Activated T-helper 1 cell treated with anti-CD3 and anti-CD28 coated beads, Interleukin-12 subunit alpha, Interleukin-12 subunit beta, Interleukin-2, Interleukin-4 antibody, amounts not matched to agents 30 ng/mL and 10 ng/mL and 1 ng/mL, durations not matched to agents 14 hours and 24 hours and 36 hours (primary cell): ENCODE measurements at places on chromosomes 3 and 15. TPM values are rescaled to one million over a fixed set of nuclear protein-coding genes. Genes with fewer than 3 reads are reported as not detected.

RPL29 gene
- 1,590 and 1,596 TPM in 2 replicates for total RNA-seq

AVEN gene
- 16.3 and 16.8 TPM in 2 replicates for total RNA-seq

C3orf70 gene
- total RNA-seq = 0.10 TPM in 2 replicates

ZBTB11 gene
- 29.0 and 31.9 TPM in 2 replicates for total RNA-seq

P2RY13 gene
- total RNA-seq = not detected in 2 replicates

GRCh38 chr15:39075311-39075710 is 505.6 kb upstream of the THBS1 start:
- DNase-seq = no peak

DNA sequence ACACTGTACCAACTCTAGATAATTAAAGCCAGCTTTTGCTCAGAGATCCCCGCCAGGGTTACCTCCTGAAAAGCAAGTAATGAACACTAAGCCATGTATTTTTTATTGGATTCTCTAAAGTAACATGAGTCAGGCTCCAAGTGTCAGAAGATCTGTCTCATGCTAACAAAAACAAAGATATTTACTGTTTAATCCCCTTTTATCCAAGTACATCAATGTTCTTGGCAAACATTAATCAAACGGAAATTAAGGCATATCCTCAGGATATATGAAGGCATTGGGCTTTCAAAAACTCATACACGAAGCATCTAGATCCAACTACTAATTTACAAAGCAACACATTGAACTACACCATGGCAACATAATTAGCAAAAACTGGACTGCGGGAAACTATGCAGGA is 37.2 kb downstream of the MYO5A start:
- no peak for DNase-seq

GRCh38 chr3:57646723-57647122 is 46.2 kb downstream of the DENND6A start:
- no peak for DNase-seq

- no peak for DNase-seq
Measured at GRCh38 chr3:141116721-141117120, 65.6 kb downstream of the SPSB4 start.

DNA sequence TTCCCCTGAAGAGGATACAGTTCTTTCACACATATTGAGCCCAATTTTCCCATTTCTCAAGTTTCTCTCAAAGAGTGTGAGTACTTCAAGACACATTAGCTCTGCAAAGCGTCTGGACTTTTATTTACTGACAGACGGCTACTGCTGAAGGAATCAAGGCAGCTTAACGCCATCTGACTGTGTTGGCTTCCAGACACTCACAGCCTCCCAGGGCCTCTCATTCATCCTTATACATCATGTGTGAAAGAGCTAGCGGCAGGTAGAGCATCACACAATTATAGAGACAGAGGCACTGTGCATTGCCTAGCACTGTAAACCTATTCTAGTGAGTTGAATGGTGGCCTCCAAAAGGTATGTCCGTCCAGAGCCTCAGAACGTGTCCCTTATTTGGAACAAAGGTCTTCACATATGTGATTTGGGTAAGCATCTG is 284.1 kb upstream of the STT3B start:
- no peak for DNase-seq

DNA sequence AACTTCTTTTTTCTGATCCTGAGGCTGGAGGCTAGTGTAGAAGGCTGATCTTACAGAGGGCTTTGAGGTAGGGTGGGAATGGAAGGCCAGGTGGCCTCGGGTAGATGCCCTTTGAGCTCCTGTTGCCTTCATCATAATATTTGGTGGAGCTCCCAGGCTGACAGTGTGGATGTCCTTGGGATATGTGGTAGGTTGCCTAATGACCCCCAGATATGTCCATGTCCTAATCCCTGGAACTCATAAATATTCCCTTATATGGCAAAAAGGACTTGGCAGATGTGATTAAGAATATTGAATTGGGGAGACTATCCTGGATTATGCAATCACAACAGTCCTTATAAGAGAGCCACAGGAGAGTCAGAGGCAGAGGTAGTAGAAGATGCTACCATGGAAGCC is 5.5 kb downstream of the ADAMTSL3 start:
- DNase-seq = no peak

DNA sequence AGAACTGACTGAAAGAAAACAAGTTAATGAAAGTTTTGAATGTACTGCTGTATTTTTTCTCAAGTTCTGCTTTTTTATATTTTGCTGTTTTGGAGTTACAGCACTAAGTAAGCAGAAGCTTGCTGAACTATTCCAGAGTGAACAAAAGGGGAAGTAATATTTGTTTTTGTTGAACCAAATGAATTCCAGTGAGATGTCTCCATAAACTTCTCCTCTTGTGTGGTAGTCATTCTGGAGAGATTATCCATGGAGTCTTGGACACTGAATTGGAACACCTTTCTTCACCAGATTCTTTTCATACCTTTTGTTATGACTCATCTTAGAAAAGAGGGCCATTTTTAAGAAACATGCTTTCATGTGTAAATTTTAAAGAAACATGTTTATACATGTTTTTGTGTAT is 8.8 kb downstream of the ANKUB1 start:
- no peak for DNase-seq

- DNase-seq = no peak
Measured at GRCh38 chr3:69934398-69934797, 65.1 kb upstream of the SAMMSON start.

GRCh38 chr3:12005951-12006625 is 1.9 kb downstream of the SYN2 start:
- no peak for DNase-seq

DNA sequence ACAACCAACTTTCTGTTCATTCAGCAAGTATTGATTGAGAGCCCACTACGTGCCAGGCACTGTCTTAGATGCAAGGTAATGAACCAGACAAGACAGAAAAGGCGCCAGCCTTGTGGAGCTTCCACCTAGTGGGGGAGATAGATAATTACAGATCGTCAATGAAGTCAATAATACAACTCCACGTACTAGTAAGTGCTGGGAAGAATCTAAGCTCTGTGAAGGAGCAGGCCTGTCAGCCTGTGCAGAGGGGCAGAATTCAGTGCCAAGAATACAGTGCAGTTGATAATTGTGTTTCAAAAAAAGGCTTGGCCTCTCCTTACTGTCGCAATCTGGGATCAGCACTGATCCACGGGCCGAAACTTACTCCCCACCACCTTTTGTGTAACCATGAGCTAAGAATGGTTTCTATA is 186.3 kb downstream of the FEZF2 start:
- DNase-seq = no peak

- no peak for DNase-seq
Measured at GRCh38 chr3:10234526-10235230, 13.6 kb upstream of the TATDN2 start.

DNA sequence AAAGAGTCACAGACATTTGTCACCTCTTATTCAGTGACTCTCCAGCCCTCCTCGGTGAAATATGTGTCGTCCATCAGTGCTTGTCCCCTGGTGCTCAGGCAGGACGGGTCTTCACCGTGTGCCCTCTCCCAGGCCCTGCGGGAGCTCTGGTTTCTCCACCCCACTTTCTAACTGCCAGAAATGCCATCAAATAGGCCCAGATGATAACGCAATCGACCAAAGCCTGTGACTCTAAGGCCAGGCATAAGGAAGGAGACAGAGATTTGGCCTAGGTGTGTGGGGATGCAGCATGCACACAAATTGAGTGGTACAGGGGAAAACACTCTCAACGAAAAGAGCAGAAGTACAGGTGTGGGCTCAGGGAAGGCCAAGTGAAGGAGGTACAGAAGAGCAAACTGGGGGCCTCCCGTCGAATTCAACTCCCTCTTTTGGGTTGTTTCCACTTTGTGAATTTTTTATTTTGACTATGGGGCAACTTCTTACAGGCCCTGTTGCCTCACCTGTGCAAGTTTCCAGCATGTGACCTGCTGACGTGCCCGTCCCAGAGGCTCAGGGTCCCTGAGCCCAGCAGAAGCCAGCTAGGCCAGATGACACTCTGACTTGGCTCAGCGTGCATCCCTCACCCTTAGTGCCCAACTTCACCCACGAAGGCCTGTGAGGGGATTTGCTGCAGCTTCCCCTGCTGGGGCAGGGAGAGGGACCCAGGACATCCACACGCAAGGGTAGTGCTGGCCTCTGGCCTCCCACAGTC is 4.7 kb downstream of the NUP210 start:
- DNase-seq = no peak

DNA sequence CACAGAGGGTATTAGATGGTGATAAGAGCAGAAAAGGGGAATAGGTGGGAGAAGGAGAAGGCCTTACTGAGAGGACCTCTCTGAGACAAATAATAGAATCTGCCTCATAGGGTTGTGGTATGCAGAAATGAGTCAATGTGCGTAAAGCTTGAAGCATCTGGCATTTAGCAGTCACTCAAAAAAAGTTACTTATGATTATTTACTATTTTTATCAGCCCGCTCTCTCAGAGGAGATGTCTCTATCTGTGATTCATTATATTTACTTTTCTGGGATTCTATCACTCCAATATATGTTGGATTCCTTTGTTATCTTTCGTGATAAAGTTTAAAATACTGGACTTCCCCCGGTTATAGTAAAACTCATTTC is 4.6 kb upstream of the TM4SF1 start:
- DNase-seq = no peak

- no peak for DNase-seq
Measured at GRCh38 chr3:157077565-157077991, 82.4 kb downstream of the CCNL1 start.

- no peak for DNase-seq
Measured at GRCh38 chr15:68679961-68680371, 101.2 kb downstream of the CORO2B start.

- DNase-seq = no peak
Measured at GRCh38 chr15:42405863-42406482, 46.7 kb downstream of the CAPN3 start.

DNA sequence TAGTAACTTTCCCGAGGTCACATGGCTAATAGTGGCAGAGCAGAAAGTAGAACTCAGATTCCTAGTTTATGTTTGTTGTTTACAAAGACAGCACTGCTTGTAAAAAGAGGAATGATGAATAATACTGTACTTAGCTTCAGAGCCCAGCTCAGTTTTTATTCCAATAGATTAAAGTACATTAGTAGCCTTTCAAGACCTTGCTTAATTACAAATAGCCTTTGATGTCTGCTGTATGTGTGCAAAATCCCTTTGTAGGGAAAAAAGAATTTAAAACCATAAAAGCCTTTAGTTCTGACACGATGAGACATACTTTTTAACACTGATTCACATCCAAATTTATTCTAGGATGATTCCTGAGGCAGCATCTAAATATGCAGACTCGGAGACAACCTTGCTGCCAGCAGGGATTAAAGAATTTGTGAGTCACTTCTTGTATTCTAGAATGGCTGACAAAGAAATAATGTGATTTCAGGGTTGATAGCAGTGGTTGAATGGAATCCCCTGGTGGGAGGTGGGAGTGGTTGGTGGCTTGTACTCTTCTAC is 324.2 kb upstream of the TGFBR2 start:
- DNase-seq = no peak

DNA sequence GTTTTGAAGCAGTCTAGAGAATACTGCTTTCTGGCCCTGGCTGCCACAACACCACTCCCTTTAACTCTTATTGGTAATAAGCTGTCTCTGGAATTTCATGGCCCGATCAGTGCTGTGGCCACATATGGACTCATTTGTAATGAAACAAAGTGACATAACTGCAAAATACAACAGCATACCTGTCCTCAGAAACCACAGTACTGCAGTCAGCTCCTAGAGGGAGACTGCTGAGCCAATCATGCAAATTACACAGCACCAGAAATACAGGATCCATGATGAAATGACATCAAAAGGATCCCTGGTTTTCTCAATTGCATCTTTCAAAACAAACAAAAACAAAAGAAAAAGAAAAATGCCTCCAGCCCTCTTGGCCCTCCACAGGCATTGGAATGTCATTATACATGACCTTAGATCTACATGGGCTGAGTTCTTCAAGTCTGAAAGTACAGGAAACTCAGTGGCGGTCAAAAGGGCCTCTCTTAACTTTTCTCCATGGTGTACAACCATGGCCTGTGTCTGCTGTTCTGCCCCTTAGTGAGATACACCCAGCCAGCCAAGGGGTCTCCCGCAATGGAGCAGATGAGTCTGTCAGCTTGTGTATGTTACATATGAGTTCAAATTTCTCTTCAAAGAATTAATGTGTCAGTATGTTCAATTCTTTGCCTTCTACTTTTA is 24.9 kb upstream of the KBTBD12 start:
- no peak for DNase-seq

- no peak for DNase-seq
Measured at GRCh38 chr15:100928632-100929280, 9.6 kb downstream of the LRRK1 start.

DNA sequence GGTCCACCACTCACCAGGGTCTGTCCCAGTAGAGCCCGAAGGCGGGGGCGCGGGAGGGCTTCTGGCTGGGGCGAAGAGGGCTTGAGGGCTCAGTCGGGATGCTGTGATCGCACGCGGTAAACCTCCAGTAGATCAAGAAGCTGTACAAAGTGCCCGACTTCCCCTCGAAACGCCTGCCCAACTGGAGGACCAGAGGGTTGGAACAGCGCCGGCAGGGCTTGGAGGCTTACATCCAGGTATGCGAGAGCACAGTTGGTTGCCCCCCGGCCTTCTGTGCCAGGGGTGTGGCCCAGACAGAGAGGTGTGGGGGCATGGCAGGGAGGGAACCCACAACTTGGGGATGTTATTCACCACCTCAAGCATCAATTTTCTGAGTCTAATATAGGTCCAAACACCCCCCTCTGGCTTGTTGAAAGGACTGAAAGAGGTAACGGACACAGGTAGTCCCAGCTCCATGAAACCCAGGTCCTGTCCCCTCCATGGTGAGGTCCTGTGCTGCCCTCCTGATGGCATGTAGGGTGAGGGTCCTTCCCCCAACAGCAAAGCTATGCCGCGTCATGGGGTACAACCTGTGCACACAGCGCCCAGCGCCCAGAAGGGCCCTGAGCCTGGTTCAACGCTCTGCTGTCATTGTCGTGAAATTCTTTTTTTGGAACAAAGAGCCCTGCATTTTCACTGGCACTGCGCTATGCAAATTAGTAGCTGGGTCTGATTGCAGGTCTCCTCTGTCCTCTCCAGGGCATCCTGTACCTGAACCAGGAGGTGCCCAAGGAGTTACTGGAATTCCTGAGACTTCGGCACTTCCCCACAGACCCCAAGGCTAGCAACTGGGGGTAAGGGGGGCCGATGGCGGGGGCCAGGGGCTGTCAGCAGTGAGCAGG is 1.2 kb downstream of the SNX22 start:
- DNase-seq = no peak

DNA sequence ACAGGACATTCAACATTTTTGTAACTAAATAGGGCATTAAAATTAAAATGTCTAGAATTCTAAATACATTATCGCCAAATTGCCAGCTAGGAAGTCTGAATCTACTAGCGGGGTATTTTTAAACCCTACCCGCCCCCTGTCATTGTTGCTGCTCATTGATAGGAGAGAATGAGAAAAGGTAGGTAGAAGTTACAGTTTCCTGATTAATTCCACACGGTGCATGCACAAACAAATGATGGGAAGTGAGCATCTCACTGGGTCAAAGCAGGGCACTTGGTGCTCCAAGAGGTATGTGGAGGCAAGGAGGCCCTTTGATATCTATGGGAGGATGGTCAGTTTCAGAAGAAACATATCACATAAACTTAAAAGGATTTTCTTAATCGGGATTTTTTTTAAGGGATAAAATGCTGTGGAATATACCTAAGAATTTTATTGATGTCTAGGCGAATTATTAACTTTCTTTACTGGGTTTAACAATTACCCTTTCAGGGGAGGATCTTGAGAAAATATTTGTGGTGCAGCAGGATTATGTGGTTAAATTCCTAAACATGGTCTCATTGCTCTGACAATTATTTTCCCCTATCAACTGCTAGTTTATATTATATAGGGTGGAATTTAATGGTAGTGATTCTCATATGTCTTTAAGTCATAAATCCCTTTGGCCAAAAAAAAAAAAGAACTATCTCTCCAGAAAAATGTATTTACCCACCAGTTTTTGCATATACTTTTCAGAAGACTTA is 236.0 kb upstream of the GOLGA6L4 start:
- DNase-seq = no peak
